ENCODE measurements at places on chromosomes 2 and 18. TPM values are rescaled to one million over a fixed set of nuclear protein-coding genes. Genes with fewer than 3 reads are reported as not detected.

GRCh38 chr2:225354281-225354774 lies 45.2 kb upstream of the NYAP2 start:
- no peak for DNase-seq

Gene NGEF
- polyA plus RNA-seq: 3.0 TPM

DNA sequence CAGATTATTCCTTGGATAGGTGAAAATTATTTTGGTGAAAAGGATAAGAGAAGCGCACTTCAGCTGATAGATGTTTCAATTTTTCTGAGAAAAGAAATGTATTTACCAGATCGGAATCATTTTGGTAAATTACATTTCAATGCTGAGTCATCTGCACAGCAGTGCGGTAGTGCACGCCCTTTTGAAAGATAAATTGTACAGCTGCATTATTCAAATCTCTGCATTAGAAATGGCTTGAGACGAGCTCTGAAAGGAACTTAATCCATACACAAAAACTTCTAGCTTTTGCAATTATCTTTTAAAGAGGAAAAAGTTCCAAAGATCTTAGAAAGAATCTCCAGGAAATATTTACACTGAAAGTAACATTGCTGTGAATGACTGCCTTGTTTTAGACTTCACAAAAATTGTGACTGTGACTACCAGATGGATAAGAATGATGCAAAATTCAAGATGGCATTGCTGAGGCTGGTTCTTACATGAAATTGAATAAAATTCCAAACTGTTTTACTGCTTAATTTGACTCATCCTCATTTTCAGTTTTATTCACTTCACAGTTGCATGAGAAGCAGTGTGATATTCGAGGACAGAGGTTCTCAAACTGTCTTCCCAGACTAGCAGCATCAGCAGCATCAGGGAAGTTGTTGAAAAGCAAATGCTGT lies 161.7 kb downstream of the RND3 start:
- no peak for DNase-seq

- DNase-seq: no peak
Observed at GRCh38 chr2:237452861-237453260, 34.2 kb upstream of the MLPH start.

DNA sequence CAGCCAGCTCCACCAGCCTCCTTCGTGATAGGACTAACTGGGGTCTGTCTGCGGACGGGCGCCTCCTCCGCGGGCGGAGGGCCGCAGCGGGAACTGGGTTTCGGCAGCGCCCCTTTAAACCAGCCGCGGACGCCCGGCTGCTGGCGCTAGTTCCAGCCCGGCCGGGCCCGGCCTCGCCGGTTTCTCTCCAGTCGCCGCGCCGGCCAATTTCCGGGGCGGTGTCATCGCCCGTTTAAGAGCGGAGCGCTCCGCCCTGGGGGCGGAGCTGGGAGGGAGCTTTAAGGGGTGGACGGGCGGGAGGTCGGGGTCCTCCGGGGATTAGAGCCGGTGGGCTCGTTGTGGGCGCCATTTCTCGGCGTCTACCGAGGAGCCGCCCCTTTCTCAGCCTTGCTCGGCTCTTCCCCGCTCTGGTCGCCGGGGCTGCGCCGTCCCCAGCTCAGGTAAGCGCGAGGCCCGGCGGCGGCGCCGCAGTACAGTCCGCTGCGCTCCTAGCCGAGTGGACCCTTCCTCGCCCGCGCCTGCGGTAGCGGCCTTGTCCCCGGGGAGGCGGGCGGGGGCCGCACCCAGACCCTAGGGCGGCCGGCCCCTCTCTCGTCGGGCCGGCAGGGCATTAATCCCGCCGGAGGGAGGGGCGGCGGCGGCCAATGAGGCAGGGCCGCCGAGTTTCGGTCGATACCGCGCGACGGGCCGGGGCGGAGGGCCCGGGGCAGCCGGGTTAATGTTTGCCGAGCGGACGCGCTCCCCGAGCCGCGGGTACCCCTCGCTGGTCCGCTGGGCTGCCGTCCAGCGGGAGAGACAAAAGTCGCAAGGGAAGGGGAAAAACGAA lies at the start of gene EPB41L5:
Gene EPB41L5 (plus strand): TSS at position 307 of the 826 bp plus-strand sequence. CDS start 6,008 bp downstream, outside the sequence.
- DNase-seq: peak; percentile 97

- no peak for DNase-seq
Observed at GRCh38 chr18:64851726-64852125, 702.8 kb upstream of the LINC00305 start.

DNA sequence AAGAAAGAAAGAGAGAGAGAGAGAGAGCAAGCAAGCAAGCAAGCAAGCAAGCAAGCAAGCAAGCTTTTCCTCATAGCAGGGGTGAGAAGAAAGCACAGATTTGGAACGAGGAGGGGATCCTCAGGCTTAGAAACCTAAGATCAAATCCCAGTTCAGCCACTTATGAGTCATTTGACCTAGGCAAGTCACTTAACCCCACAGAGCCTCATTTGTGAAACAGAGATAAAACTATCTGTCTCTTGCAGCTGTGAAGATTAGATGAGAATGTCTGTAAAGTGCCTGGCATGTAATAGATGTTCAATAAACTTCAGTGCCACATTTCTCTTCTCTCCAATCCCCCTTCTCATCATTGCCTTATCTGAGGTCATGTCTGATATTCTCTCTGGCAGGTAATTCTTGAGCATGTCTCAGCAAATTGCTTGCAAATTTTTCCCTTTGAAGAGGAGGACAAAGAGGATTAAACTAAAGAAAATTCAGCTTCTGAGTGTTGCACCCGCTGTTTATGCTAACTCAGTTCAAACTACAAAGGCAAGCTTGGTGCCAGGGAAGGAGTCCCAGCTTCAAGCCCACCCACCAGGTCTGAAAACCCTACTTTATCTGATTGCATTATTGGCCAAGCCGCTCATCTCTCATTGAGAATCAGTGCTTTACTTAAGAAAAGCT lies 20.3 kb downstream of the ALK start:
- DNase-seq: no peak

DNA sequence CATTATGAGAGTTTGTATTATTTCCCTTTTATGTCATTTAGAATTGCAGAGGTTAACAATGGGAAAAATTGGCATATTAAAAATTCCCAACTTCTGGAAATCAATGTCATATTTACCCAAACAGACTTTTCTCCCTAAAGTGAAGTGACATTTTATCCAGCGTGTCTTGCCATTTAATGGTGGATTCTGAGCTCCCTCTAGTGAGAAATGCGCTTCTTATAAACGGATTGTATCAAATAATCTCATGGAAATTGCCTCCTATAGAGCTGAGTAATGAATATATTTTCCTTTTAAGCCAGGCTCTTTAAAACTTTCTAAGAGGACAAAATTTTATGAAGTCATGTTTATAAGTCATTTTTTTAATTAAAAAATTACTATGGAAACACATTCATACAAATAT lies 5.7 kb upstream of the GCFC2 start:
- no peak for DNase-seq

DNA sequence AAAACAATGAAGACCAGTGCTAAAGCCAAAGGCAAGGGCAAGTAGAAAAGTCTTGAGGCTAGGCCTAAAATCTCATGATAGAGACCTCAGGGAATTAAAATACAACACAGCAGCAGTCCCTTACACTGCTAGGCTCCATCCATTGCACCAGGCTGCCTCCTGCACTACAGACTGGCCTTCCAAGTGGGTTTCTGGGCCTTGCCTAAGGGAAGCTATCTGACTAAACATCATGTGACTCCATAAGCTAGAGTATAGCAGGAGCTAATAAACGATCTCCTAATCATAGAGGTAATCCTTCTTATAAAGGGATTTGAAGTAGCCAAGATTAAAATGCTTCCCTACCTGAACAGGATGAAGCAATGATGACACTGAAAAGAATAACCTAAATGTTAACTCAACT lies 77.6 kb upstream of the NFU1 start:
- DNase-seq: no peak

Gene CABLES1
- 25.8 TPM for polyA plus RNA-seq

DNA sequence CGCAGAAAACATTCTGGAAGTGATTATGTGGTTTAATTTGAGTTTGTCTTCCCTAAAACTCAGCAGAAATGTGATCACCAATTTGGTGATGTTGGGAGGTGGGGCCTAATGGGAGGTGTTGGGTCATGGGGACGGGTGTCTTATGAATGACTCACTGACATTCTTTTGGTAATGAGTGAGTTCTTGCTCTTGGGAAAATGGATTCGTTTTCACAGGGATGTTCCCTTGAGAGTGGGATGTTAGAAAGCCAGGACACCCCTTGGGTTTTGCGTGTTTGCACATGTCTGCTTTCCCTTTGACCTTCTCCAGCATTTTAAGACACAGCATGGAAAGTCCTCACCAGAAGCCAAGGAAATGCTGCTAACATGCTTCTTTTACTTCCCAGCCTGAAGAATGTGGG lies 321.5 kb upstream of the NT5C1B start:
- no peak for DNase-seq

DNA sequence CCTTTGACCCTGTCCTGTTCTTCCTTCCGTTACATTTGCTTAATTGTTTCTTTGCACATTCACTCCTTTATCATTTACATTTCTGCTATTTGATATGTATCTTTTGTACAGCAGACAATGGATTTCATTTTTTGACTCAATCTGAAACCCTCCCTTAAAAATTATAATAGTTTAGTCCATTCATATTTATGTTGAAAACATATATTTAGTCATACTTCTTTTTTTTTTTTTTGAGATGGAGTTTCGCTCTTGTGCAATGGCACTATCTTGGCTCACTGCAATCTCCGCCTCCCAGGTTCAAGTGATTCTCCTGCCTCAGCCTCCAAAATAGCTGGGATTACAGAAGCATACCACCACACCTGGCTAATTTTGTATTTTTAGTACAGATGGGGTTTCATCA lies 95.3 kb upstream of the TGFA start:
- DNase-seq: no peak

GRCh38 chr2:65710779-65711295 lies 278.4 kb upstream of the SPRED2 start:
- no peak for DNase-seq

GRCh38 chr18:12333506-12334290 lies 25.7 kb downstream of the TUBB6 start:
- DNase-seq: no peak

DNA sequence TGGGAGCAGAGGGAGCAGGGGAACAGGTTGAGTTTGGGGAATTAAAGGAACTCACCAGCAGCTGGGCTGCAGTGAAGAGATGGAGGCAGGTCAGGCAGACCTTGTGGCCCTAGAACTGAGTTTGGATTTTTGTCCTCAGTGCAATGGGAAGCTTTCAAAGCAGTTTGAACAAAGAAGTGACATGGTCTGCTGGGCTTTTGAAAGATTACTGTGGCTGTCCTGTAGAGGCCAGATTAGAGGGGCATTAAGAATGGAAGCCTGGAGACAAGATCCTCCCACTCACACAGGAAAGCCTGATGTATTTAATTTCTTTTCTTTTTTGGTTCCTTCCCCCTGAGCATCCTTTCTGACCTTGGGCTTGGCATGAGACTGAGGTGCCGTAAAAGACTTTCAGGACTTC lies 118.1 kb upstream of the LHCGR start:
- DNase-seq: no peak

DNA sequence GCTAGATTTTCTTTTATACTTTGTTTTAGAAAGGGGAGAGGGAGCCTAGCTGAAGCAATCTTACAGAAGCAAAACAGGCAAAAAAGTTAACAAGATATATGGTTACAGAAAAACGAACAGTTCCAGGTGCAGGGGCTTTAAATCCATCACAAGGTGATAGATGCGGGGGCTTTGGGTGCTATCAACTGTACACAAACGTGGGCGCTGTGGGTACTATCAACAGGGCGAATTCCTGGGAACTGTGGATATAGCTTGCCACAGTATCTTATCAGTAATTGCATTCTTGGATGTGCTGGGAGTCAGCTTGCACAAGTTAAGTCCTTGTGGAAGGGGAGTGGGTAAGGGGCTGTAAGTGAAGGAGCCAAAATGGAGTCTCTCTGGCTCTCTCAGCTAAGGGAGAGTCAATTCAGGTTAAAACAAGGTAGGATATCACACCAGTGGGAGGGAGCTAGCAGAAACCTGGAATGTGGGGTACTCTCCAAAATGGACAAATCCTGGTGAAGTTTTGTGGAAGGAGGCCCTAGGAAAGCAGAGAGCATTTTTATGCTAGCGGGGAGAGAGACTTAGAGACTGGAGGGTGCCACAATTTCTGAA lies 325.8 kb upstream of the SPHKAP start:
- no peak for DNase-seq

- DNase-seq: no peak
Observed at GRCh38 chr2:52386433-52387030, 1354.6 kb upstream of the NRXN1 start.

DNA sequence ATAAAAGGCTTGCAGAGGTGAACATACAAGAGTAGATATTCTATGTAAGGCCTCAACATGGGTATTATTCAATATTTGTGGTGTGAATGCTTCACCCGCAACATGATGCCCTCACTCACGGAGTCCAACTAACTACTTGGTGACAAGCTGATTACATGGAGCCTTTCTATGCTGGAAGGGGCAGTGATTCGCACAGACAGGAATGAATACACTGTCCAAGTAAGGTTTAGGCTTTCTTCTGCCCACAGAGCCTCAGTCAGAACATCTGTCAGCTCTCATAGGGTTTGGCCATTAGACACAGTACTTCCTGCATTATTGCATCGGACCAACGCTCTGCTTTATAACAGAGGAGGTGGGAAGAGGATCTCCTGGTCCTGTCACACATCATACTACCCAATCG lies 80.3 kb upstream of the SLC35G4 start:
- no peak for DNase-seq
